Cardiac septum (tissue), 1 donor: ENCODE measurements at places on chromosomes 3 and 15.

DNA sequence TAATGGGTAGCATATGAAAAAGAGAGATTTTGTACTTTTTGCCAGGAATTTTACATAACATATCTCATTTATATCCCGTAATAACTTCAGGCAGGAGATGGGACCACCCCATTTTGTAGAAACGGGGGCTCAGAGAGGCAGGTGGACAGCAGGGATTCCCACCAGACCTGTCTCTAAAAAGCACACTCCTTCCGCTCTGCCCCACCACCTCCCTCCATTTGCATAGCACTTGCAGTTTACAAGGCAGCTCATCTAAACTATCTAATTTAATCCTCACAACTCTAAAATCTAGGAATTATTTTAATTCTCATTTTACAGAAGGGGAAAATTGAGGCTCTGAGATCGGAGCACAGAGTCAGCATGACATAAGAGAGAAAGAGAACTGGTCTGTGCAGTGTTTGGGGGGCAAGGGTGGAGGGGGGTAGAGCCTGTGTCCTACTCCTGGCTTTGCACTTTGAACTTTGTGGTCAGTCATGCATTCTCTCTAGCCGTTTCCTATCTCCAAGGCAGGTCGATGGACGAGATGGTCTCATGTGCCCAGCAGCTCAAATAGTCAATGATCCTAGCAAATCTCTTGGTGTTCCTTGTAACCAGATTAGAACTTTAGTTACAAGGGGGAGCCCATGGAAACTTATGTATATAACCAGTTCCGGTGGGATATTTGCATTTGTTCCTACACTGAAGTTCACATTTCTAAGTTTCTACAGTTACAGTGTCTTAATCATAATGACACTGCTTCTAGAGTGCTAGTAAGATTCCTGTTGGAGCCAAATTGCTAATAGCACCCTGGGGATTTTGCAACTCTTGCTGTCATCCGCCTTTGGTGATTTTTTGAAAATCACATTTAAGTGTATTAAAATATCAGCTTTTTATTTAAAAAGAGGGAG, 18.6 kb downstream of the CRYGS start:
- DNase-seq: no peak

- DNase-seq: no peak
Measured at GRCh38 chr3:179000144-179000543, 71.5 kb downstream of the ZMAT3 start.

GRCh38 chr3:45666757-45667431, 22.3 kb upstream of the SACM1L start:
- peak; percentile 86 for DNase-seq

DNA sequence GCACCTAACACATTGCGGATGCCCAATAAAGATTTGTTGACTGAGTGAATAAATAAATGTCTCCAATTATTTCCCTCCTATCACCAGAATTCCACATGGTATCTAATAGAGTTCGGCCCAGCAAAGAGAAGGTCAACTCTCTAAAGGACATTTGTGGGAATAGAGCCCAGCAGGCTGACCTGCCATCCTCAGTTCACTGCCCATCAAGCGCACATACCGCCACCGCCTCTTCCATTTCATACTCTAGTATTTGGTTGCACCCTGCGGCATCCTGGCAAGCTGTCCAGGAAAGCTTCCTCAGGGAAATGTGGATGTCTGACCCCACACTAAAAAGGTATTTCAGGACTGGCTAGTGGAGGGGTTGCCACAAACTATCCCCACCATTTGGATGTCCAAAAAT, 29.8 kb upstream of the DLG1 start:
- DNase-seq: no peak

GRCh38 chr3:152151216-152151876, 117.4 kb upstream of the MBNL1 start:
- no peak for DNase-seq

GRCh38 chr3:81666502-81667121, 94.8 kb downstream of the GBE1 start:
- DNase-seq: no peak

GRCh38 chr3:42276141-42277132, 10.5 kb upstream of the CCK start:
- DNase-seq: no peak

GRCh38 chr3:119219069-119219468, 21.6 kb downstream of the B4GALT4 start:
- no peak for DNase-seq

GRCh38 chr3:175338775-175339535, 479.8 kb downstream of the NAALADL2 start:
- no peak for DNase-seq

- no peak for DNase-seq
Measured at GRCh38 chr3:125059488-125060245, 3.9 kb upstream of the HEG1 start.

DNA sequence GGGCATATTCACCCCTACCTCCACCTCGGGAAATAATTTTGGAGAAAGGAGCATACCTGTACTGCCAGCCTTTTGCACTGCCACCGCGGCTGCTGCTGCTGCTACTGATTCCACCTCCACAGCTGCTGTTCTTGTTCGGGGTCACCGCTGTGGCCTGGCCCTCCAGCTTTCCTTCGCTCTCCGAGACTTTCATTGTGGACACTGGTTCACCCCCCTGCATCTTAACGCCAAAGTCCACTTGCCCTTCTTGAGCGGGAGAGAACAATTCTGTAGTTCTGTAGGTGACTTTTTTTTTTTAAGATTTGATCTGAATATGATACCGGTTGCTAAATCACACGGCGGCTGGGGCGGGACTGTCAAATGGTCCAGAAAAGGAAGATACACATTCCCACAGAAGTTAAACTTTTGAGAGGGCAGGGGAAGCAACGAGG, 701 bp downstream of the OSBPL11 start:
- no peak for DNase-seq

DNA sequence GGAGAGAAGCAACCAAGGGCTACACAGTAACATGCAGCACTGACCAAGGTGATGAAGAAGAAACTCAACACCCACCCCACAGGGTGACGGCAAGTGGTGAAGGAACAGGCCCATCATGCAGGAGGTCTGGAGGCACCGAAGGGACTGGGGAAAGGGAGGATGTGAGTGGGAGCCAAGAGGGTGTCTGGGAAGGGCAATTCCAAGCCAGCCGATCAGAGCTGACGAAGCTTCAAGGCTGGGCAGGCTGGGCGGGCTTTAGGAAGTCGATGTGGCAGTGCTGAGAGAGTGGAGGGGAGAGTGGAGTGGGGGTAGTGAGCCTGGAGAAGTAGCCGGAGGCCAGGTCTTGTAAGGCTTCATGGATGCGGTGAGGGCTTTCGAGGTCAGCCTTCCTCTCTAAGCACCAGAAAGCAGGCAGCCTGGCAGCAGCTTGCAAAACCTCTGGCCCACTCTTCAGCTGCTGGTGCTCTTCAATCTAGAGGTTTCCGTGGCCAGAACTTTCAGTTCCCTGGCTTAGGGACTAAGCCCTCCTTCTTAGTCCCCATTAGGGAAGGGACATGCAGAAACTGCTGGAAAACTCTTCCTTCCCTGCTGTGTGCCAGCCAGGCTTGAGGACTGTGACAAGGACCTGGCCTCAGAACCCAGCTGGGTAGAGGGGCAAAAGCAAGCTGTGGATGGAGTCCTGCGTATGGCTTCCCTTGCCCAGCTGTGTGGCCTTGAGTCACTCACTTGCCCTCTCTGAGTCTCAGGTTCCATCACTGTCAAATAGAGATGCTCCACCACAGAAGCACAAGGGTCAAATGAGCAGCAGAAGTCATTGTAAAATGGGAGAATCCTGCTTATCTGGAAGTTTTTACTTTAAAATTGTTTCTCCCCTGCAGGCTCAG, 72.1 kb downstream of the TLE3 start:
- DNase-seq: peak; percentile 67

GRCh38 chr3:37811625-37812498, 49.8 kb upstream of the CTDSPL start:
- peak; percentile 70 for DNase-seq

- no peak for DNase-seq
Measured at GRCh38 chr15:59814409-59814808, 125.3 kb upstream of the BNIP2 start.

GRCh38 chr15:67138891-67139855, 73.8 kb downstream of the SMAD3 start:
- DNase-seq: peak; percentile 29

DNA sequence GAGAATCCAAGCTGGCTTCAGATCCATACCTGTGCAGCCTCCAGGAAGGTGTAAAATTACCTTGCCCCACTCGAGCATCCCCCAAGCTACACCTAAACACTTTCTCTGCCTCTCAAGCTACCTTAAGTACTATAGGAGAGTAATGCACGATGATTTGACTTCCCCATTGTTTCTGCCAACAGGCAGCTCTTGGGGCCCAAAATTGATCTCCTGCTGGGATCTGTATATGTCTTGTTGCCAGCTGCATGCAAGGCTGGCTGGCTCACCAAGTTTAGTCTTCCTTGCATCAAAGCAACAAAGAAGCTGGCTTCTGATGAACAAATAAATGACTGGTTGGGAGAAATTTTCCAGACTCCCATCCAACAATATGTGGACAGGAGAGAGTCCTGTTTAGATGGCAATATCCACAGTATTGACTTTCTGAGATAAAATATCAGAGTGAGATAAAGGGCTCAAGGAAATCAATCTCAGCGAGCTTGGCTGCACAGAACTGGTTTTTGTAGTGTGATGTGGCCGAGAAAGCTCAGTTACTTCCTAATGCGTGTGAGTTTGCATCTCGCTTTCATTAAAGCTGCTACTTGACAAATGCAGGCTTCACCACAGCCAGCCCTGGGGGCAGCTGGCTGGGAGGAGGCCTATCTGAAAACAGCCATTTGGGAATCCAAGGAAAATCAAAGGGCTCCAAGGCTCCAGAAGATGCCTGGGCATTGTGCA, 140.7 kb downstream of the MINAR1 start:
- no peak for DNase-seq

GRCh38 chr15:63029676-63030075, 12.9 kb upstream of the TPM1 start:
- DNase-seq: no peak

DNA sequence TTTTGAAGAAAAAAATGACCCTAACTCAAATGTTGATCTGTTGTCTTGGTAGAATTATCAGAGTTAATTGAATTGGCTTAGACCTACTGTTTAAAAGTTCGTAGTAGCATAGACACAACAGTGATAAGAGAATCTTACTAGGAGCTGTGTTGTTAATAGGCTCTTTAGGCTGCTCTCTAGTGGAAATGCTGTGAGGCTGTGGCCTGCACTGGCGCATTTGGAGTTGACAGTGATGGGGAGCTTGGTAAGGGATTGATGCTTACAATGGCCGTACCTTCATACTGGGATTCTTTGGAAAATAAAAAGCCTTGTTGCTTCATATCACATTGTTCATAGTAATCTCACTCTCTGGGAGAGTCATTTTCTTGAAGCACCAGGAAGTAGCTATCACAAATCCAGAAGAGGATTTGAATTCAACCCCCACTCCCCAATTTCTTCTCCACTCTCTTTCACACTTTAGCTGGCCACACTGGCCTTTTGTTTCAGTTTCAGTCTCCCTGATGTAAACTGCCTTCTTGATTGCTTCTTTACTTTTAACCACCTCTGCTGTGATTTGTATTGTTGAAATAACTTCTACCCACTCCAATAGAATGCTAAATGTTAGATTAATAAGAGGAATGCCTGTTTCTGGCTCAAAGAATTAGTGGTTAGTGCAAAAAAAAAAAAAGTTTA, 56.6 kb downstream of the CEP63 start:
- DNase-seq: no peak

- no peak for DNase-seq
Measured at GRCh38 chr3:193943851-193944517, 192.0 kb upstream of the HES1 start.

- DNase-seq: no peak
Measured at GRCh38 chr15:77414789-77415442, 5.0 kb downstream of the PEAK1 start.

DNA sequence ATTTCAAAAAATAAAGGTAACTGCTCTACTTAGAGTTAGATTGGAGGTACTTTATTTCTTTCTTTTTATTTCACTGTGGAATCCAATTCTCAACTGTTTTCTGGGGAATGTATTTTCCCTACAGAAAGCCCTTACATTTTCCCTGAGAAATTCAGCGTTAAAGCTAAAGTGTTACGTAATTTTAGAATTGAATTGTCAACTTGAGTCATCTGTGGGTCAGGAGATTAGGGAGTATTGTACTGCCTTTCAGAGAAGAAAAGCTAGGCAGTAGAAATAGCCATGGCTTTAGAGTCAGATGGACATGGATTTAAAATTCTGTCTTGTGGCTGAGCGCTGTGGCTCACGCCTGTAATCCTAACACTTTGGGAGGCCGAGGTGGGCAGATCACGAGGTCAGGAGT, 728.6 kb downstream of the ROBO1 start:
- DNase-seq: no peak

DNA sequence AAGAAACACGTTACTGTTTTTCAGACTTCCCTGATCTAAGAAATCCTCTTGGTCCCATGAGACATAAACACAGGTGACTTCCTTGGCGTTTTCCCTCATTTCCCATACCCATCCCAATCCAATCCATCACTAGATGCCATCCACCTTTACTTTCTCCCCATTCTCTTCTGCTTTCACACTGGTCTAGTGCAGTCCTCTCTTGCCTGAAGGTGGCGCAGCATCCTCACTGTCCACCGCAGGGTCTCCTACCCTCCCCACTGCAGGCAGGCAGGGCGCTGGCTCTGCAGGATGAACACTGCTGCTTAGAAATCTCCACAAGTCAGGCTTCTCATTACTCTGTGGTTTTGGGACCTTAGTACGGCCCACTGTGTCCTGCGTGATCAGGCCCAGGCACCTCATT, 58.2 kb downstream of the RAB7A start:
- peak; percentile 85 for DNase-seq

- DNase-seq: no peak
Measured at GRCh38 chr3:110234831-110235230, 836.8 kb upstream of the NECTIN3 start.

DNA sequence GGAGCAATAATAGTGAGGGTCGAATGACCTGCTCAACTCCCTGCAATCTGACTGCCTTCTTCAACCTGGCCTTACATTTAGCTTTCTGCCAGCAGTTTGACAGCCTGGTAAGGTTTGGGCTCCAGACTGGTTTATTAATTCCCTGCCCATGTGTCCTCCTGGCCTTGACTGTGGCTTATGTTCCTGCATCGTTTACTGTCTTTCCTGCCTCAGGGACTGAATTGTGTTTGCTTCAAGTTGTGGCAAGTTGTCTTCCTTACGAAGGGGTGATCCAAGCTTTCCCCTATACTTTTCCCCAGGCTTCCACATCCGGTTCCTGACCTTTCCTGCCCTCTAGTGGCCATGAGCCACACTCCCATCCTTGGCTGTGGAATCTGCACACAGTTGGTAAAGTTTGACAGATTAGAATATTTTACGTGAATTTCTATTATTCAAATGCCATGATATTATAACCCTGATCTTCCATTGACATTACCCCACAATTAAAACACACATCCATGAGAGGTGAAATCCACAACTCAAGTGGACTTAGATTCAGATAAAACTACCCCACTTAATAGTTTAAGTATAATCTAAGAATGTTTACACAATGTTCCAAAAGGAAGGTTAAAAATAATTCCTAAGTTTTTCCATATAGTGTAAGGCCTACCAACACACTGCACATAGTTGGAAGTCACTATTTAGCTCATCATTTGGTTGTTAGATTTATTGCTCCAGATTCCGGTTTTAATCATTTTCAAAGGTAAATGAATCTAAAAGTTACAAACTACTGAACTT, 95.7 kb downstream of the NEDD4 start:
- DNase-seq: no peak
